ENCODE measurements at places on chromosomes 7 and 10.

- no peak for DNase-seq
Measured at GRCh38 chr7:142914121-142914520, 19.4 kb downstream of the TRPV5 start.

DNA sequence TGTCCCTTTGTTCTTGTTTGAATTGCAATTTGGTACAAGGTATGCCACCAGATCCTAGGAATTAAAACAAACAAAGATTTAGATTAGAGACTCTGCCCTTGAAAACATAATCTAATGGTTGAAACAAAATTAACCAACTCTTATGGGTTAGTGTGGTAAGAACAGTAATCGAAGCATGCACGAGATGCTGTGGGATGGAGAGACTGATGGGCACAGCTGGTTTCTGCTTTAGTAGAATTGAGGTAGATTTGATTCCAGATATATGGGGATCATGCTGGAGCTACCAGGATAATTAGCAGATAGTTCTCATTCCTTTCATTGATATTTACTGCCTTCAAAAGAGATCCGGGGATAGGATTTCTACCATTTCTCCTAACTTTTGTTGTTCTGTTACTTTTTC is 20.4 kb upstream of the SEMA4G start:
- no peak for DNase-seq

DNA sequence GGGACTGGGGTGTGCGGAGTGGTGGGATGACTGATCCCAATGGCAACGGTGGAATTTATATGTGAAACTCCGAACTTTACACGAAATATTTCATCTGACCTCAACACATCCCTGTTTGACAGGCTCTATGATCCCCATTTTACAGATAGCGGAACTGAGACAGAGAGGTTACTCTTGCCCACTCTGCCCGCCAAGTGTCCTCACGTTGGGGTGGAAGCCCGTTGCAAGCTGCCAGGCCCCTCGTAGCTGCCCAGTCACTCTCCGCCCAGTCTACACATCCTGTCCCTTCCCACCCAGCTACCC is 397 bp upstream of the NFE2L3 start:
- no peak for DNase-seq

- DNase-seq, result no peak
Measured at GRCh38 chr7:148306759-148307158, 283.8 kb upstream of the C7orf33 start.

GRCh38 chr10:85849315-85849714 is 517.3 kb downstream of the GRID1 start:
- no peak for DNase-seq

- no peak for DNase-seq
Measured at GRCh38 chr10:70034232-70034631, 18.4 kb upstream of the MACROH2A2 start.

DNA sequence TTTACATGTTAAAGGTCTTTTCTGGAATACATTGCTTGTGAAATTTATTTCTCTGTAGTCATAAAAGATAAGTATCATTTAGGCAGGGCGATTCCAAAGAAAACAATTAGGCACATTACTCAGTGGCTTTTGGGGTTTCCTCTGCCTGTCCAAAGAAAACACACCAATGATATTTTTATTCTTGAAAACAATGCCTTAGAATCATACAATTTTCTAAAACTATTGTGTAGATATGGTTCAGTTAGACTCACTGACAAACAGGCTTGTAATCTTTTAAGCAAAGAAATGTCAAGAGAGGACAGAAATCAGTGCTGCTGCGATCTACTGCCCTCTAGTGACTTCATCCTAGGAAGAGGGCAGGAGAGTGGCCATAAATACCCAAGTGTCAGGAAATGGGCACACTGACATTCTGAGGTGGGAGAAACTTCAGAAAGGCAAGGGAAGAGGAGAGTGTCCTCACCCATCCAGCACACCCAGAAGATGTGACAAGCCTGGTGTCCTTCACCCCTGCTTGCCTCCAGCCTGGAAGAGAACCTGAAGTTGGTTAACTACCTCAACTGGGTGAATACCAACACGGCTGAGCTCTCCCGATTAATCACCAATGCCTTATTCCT is 120.5 kb downstream of the GALNT11 start:
- DNase-seq, result no peak

DNA sequence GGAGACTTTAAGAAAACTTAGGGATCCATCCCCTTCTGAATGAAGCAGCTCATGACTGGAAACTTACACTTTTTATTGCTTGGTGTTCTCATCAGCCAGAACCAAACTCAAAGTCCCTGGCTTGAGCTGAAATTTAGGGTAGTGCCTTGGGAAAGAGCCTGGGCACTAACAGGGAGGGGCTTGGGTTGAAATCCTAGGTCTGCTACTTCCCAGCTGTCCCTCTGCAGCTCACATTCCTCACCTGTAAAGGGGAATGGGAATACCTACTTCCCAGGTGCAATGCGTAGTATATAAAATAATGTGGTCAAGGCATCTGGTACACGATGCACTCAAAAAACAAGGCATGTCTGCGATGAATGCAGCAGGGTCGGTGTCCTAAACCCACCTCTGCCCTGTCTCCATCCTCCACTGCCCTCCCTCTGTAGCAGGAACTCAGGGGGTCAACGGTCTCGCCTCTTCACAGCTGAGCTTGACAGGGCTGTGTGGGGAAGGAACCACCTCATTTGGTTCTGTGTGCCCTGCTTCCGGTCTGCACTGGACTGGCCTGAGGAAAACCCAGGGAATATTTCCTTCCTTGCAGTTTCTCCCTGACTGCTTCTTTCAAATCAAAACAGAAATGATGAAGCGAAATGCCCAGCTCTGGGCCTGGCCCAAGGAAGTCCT is 80.0 kb downstream of the COBL start:
- DNase-seq, result no peak

GRCh38 chr7:98240961-98241673 is 10.9 kb downstream of the TECPR1 start:
- peak; percentile 40 for DNase-seq

DNA sequence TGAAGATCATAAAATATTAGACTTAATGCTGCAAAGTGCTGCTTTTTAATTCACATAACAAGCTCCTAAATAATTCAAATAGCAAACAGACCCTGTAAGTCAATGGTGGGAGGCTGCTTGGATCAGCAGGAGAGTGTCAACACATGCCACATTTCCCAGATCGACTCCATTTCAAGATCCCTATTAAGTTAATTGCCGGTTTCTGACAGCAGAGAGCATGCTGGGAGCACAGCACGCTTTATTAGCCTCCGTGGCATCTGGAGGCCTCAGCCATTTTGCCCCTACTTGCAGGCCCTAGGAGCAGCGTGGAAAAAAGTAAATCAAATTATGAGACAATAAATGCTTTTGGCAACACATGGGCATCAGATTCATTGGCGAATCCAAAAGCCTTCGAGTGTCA is 201.0 kb downstream of the EMX2 start:
- DNase-seq, result no peak

DNA sequence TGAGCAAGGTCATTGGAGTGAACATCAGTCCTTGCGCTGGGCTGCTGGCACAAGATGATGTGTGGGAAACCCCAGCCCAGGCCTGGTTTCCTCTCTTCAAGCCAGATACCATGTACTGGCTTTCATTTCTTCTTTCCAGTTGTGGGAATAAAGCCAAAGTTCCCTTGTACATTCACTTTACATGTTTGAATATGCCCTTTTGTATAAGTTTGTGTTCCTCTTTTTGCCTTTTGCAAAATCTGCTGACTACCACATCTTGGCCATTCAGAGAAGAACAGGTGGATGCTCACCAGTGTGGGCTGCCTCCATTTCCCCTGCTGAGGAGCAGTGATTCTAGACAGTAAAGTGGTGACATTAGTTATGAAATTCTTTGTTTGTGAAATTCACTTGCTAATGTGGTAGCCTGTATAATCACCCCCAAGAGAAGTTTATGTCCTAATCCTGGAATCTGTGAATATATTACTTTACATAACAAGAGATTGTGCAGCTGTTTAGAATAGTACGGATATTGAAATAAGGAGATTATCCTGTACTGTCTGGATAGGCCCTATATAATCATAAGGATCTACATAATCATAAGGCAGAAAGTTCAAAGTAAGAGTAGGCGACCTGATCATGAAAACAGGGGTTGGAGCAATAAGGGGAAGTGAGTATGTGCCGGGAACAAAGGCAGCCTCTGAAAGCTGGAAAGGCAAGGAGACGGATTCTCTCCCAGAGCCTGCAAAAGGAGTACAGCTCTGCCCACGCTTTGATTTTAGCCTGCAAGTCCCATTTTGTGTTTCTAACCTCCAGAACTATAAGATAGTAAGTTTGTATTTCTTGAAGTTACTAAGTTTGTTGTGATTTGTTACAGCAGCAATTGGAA is 18.8 kb upstream of the AOAH start:
- DNase-seq, result no peak

DNA sequence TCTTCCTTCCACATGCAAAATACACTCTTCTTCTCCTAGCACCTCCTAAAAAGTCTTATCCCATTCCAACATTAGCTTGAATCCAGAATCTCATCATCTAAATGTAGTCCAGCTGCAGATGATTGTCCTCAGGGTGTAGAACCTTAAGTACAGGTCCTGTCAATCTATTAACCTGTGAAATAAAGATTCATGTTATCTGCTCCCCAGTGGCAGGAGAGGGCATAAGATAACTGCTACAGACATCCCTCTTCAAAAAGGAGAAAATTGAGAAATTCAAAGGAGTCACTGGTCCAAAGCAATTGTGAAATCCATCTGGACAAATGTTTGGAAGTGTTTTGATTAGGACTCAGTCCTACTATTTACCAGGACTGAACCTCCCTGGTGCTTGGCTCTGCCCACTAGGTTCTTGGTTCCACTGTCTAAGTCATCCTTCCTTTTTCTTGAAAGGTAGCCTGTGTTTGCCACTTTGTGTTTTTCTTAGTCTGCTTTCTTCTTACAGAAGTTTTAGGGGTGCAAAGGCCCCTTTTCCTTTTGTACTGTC is 96.2 kb downstream of the ADD3 start:
- no peak for DNase-seq

DNA sequence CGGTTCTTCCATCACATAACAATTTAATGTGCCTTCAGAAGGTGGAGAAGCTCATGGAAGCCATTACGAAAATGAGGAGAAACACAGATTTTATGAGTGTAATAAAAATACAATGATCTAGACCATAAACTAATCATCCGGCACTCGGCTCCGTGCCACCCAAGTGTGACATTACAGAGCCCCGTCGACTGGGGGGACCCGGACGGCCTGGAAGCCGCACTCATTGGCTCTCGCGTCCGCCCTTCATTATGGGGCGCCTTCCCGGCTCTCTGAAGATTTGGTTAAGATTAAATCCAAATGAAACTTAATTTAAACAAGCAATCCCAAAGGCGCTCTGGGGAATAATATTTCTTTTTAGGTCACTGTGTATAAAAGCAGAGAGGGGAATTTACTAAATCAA is 242.6 kb downstream of the DNAJB6 start:
- no peak for DNase-seq

DNA sequence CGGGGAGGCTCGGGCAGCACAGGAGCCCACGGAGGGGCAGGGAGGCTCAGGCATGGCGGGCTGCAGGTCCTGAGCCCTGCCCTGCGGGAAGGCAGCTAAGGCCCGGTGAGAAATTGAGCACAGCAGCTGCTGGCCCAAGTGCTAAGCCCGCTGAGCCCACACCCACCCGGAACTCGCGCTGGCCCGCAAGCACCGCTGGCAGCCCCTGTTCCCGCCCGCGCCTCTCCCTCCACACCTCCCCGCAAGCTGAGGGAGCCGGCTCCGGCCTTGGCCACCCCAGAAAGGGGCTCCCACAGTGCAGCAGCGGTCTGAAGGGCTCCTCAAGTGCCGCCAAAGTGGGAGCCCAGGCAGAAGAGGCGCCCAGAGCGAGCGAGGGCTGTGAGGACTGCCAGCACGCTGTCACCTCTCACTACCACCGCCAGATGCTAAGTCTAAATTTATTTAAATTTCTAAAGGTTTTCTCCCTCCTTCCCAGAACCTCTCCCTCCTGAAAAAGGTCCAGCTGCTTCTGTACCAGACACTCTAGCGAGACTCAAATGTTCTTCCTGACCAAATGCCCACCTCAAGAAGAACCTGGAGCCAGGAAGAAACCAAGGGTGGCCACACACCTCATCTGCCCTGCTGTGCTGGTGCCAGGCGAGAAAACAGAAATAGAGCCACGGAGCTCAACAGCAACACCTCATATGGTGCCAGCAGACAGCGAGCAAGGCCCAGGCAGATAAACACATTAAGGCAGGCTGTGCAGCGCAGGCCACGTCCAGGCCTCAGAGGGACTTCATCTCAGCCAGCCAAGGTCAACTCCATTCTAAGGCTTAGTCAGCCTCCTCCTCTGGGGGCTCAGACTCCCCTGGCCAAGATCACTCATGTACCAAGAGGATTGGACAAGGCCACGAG is 47.0 kb downstream of the KCNMA1 start:
- DNase-seq, result no peak

- no peak for DNase-seq
Measured at GRCh38 chr7:105057472-105057871, 43.5 kb downstream of the KMT2E start.

DNA sequence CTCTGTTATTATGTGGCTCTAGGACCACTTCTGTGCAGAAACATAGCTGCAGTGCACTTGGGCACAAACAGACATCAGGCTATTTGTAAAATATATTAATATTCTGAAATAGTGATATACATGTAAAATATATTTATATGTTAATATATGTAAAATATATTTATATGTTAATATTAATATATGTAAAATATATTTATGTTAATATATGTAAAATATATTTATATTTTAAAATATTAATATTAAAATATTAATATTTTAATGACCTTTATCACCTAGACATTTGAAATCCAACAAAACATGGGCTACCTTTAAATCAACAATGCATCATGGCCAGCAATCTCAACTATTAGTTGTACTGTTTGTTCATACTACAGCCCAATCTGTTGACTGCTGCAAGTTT is 347.2 kb downstream of the CALN1 start:
- no peak for DNase-seq

GRCh38 chr7:83646027-83646426 is 2.9 kb downstream of the SEMA3E start:
- DNase-seq, result no peak

DNA sequence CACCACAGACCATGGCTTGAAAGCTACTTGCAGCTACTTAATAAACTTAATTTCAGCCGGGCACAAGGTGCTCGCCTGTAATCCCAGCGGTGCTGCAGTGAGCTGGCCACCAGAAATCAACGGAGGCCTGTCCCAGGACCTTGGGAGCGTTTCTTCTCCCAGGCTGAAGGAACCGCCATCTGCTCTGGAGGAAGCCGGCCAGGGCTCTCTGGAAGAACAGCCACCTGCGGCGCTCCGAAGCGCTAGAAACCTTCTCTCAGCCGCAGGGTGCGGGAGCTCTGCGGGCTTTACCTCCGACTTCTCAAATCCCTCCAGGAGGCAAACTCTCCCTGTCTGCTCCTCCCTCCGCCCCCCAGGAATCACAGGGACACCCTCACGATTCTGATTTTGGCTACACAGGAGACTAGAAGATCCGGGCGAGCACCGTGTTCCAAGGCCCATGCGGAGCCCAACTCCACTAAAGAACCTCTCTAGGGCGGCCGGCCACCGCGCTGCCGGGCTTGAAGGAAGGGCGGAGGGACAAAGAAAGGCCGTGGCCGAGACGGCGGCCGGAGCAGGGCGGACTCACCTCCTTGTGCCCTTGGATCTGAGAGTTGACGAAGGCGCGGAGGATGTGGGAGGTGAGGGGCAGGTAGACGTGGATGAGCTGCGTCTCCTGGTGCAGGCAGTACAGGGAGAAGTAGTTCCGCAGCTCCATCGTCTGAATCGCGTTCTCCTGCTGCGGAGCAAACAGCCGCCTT is 14.4 kb downstream of the NUDT1 start:
- no peak for DNase-seq

Data from substantia nigra (tissue), 51 donors.